Activated CD4-positive, alpha-beta T cell treated with anti-CD3 and anti-CD28 coated beads for 36 hours (primary cell): ENCODE measurements at places on chromosomes 12 and 14. TPM values are rescaled to one million over a fixed set of nuclear protein-coding genes. Genes with fewer than 3 reads are reported as not detected.

GRCh38 chr12:78315028-78315427, 484.3 kb downstream of the NAV3 start:
- no peak for DNase-seq

- DNase-seq: no peak
These were observed 69.7 kb downstream of the MGAT4C start for GRCh38 chr12:86186449-86186848.

GRCh38 chr14:61387076-61387475, 65.7 kb downstream of the PRKCH start:
- DNase-seq: no peak

The NINJ2 gene
- 3.5 TPM for total RNA-seq

GRCh38 chr14:20440465-20440864, 4.5 kb upstream of the KLHL33 start:
- no peak for DNase-seq
